ENCODE measurements at places on chromosomes 11 and 22.

DNA sequence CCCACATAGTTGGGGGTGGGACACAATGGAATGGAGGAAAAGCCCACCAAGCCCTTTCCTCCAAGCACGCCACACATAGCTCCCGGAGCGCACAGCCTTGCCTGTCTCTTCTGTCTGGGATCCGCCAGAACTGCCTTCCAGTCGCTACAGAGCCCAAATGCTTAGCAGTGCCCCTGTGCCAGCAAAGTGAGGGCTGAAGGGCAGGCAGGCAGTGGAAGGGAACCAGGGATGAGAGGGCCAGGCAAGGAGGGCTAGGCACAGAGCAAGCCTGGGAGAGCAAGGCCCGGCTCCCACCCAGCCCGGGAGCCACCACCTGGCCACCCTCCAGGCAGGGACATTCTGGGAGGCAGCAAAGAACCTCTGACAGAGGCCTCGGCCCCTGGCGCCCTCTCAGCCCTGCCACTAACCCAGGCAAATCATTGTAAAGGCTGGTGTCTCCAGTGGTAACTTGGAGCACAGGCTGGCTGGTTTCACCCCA is 32.5 kb downstream of the PPP2R1B start:
- DNase-seq: no peak

DNA sequence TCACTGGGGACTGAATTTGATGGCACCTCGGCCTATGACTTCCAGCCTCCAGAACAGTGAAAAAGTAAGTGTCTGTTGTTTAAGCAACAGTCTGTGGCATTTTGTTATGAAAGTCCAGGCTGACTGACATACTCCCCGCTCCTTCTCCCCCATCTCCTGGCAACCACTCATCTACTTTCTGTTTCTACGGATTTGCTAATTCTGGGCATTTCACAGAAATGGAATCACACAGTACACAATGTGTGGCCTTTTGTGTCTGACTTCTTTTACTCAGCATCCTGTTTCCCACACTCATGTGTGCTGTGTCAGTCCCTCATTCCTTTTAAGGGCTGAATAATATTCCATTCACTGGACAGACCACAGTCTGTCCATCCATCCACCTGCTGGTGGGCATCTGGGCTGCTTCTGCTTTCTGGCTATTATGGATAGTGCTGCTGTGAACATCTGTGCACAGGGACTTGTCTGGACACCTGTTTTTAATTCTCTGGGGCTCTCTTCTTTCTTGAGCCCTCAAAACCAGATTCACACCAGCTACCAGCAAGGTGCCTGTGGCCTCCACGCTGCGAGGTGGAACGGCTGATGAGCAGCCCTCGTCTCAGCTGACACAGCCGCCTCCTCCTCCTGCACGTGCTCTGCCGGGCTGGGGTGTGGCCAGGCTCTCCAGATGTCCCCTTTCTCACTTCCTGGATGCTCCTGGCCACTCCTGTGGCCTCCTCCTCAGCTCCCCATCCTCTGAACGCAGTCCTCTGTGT is 333.1 kb downstream of the CTTN start:
- no peak for DNase-seq

GRCh38 chr11:18657673-18658072 is 23.5 kb upstream of the SPTY2D1 start:
- DNase-seq: no peak

DNA sequence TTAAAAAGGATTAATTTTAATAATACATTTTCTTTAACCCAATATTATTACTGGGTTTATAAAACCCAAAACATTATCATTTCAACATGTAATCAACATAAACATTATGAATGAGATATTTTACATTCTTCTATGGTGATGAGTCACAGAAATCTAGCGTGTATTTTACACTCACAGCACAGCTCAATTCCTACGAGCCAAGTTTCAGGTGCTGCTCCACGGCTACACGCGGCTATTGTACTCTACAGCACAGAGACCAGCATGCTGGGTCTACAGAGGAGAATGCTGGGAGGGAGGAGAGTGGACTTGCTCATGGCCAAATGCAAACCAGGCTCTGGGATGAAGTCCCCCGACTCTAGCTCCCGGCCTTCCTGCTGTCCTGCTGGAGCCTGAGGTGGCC is 72.0 kb upstream of the LMO1 start:
- no peak for DNase-seq

GRCh38 chr11:20530942-20531703 is 68.3 kb upstream of the SLC6A5 start:
- no peak for DNase-seq

GRCh38 chr22:38431266-38432010 is 23.6 kb downstream of the KCNJ4 start:
- no peak for DNase-seq
